ENCODE measurements at places on chromosomes 3 and 15.

GRCh38 chr3:180382638-180383180, 219.3 kb upstream of the TTC14 start:
- DNase-seq, result no peak

DNA sequence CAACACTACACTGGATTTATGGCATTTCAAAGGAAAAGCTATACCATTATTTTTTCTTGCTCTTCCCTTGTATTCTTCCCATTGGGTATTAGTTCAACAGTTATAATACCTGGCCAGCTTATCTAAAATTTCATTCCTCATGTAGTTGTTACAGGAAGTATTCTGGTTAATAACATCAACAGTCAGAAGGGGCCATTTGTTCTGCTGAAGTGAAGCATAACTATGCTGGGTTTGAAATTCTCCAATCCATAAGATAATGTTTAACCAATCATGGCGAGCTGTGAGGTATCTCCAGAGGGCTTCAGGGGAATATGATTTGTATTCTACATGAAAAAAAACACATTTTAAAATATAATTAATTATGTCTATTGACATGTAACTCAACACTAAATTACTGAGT, 43.4 kb downstream of the SPG11 start:
- DNase-seq, result no peak

GRCh38 chr3:142941373-142942123, 21.9 kb downstream of the PAQR9 start:
- no peak for DNase-seq

- DNase-seq, result no peak
Observed at GRCh38 chr15:69552057-69552815, 99.6 kb downstream of the RPLP1 start.

DNA sequence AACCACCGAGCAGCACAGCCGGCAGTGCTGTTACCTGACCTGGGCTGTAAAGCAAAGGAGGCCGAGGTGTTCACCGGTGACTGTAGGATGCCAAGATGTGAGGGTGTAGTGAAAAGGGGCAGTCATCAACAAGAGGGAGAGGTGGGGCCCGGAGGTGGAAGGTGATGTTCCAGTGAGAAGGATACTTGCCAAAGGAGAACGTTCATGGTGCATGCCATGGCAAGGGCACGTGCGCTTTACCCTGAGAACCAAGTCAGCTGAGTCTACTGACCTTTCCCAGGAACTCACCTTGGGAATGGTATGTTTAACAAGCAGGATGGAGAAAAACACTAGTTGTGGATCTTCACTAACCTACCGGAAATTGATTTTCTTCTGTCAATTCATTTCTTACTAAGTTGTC, 211.1 kb downstream of the PDZRN3 start:
- no peak for DNase-seq

GRCh38 chr3:186487819-186488218, 56.4 kb downstream of the CRYGS start:
- DNase-seq, result no peak

DNA sequence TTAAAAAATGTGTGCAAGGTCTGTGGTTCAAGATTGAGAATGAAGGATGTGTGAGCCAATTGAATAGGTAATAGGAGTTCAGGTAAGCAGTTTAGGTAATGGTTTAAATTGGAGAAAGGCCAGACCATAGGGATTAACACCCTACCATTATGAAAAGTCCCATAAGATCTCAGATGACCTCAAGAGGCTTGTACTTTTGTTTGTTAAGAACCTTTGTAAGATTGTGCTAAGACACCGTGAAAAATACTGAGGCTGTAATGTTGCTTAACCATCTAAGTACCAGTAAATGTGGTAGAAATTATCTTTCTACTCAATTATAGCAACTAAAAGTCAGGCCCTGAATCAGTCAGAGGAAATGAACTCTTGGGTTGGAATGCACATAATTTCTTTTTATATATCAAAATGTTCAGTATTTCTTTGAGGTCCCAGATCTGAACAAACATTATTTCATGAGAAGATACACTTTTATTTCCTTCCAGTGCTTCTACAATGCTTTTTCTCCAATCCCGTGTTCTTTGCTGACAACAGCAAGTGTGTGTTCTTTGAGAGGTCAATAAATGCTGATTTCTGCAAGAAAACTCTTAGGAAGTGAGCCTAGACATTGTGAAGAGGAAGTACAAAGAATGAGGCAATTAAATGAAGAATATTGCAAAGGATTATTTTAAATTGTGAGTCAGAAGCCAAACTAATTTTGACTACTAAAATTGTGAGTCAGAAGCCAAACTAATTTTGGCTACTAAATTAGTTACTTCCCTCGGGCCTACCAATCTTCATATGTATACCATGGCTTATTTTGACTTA, 66.4 kb downstream of the TCF12 start:
- DNase-seq, result no peak

GRCh38 chr3:38001456-38002081, 11.0 kb downstream of the VILL start:
- DNase-seq, result no peak

- DNase-seq, result no peak
Observed at GRCh38 chr3:109161487-109162123, 25.1 kb downstream of the C3orf85 start.

GRCh38 chr15:101489237-101489598, 289 bp downstream of the PCSK6 start:
- no peak for DNase-seq

DNA sequence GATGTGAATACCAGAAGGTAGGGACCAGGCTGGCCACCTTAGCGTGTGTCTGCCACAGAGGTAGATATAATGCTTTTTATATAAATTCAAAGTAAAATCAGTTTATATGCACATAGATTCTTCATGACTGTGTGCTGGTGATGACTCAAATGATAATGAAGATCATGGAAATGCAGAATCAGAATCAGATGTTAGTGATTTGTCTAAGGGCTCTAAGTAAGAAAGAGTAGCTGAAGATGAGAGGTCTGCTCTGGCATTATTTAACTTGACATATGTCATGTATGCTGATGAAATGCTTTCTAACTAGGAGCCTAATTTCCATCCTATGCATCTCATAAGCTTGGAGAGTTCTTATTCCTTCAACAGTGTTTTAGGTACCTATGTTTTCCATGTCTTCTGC, 50.3 kb upstream of the DPH6 start:
- no peak for DNase-seq

DNA sequence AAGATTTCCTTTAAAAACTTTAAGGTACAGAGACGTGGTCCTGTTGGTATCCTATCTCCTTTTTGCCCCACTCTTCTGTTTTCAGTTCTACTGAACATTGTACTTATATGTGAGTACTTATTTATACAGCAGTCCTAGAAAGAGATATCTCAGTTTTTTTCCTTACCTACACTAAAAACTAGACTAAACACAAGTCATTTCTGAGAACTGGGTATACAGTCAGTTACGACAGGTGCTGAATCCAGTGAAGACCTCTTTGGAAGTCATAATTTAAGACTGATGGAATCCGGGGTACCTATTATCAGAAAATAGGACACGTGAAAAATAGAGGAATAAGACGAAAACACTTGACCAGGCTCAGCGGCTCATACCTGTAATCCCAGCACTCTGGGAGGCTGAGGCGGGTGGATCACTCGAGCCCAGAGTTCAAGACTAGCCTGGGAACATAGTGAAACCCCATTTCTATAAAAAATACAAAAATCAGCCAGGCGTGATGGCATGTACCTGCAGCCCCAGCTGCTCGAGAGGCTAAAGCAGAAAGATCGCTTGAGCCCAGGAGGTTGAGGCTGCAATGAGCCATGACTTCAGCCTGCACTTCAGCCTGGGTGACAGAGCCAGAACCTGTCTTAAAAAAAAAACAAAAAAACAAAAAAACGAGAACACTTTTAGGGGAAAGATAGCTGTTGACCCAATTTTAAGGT, 76.3 kb downstream of the KLHL25 start:
- no peak for DNase-seq

GRCh38 chr15:36778531-36778930, 199.1 kb downstream of the CDIN1 start:
- DNase-seq, result no peak

DNA sequence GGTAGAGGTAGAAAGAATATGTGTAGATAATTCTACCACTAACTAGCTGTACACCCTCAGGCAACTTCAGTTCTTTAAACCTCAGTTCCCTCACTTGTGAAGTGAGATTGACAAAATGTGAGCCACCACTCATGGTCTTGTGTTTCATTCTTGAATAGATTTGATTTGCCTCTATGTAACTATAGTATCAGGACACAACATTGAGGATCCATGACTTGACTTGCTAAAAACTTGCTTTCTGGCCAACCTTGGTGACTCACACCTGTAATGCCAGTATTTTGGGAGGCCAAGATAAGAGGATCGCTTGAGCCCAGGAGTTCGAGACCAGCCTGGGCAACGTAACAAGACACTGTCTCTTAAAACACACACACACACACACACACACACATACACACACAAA, 115.8 kb upstream of the FLNB start:
- DNase-seq, result no peak

DNA sequence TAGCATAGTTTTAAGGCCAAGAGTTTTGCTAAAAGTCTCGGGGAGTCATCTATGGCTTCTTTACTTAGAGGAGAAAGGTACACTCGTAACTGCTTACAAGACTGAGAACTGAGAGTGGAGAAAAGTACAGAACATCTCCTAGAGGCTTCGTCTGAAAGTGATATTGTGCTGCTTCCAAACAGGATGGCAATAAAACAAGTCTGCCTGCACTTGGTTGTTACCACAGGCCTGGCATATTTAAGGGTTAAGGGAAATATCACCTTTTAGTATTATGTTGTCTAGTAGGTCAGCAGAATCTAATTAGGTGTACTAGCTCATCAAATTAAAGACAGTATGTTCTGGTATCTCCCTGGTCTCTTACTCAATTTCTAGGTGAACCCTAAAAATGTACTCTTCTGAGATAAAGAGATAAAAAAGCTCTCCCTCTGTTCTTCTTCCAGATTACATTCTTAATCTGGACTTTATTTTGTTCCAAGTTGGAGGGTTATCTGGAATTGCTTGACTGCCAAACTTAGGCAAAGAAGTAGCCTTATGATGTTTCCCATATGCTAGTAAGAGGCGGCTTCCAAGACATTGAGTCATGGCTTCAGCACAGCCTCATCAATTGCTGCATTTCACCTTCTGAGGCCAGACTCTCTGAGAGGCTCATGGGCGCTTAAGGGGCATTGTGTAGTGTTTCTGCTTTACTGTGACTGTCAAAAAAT, 181.3 kb downstream of the LSAMP start:
- DNase-seq, result no peak

DNA sequence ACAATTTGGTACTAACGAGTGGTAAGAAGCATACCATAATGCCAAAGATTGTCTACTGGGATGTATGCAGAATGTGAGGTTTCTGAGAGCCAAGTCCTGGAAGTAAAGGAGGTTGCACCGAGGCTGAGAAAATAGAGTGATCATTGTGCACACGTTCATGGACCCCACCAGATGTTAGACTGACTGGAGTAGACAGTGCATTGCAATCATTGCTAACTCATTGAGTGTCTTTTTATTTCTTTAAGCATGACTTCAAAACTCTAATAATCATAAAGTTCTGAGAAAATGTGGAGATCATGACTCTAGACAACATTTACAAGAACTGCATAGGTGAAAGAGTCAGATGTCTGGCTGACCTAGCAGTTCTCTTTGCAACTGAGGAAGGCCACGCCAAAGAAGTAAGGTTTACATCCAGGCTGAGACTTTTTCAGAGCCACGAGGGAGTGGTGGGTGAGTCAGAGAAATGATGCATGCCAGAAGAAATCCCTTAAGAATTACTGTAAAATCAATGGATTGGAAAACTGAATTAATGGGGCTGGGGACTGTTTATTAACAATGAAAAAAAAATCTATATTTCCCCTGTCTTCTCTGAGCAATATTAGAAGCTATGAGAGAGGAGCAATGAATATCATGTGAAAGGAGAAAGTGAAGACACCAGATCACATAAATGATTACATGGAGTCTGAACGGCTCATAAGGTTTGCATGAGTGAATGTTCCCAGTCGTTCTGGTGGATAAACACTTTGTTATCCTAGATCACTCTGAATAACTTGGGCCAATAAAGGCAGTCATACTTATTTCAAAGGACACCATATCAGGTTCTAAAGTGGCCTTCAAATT, 76.0 kb upstream of the SLC25A26 start:
- DNase-seq, result no peak

DNA sequence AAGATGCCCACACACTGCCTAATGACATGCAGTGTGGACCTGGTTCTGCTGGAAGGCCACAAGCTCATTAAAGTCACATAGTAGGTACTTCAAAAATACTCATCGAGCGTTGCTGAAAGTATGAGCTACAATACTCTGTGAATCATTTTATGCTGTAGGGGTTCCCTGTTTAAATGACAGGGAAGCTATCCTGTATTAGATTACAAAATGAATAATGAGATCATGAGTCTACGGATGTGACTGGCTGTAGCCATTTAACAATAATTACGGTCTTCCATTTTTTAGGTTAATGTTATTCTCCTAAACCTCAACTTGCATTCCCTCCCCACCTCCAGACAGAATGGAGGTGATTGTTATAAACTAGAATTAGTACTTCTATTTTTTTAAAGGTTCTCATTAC, 128.2 kb upstream of the FAM3D start:
- no peak for DNase-seq

DNA sequence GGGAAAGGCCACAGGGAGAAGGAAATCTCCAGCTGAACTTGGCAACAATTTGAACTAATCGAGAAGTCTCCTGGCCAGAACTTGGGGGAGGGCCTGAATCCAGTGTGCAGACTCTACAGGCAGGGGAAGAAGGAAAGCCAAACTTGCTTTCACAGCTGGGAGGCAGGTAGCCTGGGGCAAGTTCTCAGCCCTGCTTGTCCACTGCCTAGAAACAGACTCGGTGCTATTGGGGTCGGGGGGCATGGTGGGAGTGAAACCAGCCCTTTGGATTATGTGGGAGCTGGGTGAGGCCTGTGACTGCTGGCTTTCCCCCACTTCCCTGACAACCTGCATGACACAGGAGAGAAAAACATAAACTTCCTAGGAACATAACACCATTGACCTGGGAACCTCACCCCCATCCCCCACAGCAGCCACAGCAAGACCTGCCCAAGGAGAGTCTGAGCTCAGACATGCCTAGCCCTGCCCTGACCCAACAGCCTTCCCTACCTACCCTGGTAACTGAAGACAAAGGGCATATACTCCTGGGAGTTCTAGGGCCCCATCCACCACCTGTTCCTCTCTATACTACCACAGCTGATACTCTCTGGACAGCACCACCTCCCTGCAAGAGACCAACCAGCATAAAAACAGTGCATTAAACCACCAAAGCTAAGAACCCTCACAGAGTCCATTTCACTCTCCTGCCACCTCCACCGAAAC, 103.7 kb upstream of the MNS1 start:
- no peak for DNase-seq

DNA sequence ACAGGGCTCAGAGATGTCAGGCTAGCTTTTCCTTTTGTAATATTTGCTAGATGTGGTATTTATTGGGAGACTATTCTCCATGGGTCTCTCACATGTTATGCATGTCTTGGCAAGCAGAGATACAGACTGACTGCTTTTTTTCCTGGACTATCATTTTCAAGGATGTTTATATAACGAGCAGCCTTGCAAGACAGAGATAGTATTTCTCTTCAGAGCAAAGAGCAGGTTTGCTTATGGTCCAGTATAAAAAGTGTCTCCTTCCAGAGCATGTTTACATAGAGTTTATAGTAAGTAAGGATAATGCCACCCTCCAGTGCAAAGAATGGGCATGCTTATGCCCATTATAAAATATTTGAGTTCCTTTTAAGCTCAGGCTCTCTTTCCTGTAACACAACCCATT, 24.6 kb downstream of the GTF2E1 start:
- no peak for DNase-seq
